ENCODE measurements at places on chromosomes 12 and 14.

GRCh38 chr12:119020406-119021360 lies 39.3 kb downstream of the SRRM4 start:
- DNase-seq, result no peak

DNA sequence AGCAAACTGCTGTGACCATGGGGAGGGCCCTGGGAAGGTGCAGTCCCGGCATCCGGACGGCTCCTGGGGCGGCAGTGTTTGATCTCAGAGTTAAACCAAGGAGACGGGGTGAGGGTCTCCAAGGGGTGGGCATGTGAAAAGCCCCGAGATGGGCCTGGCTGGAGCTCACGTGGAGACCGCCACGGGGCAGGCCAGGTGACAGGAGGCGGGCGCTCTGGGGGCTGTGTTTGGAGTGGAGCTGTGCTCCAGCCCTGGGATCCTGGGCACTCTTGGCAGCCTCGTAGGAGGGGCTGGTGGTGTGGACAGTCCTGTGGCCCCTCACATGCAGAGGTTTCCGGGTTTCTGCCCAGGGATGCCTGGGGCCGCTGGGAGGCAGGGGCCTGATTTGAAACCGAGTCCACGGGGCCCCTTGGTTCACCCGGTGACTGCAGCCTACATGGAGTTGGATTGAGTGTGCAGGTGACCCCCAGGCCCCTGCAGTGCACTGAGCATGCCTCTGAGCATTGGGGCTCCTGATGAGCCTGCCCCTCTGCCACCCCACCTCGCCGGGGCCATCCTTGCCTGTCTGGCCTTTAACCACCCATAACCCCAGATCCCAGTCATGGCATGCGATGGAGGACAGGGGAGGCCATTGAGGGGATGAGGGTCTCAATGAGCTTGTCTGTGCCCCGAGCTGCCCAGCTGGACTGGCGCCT lies 8.4 kb downstream of the KIF26A start:
- no peak for DNase-seq

- no peak for DNase-seq
Observed at GRCh38 chr14:88815980-88816379, 8.5 kb upstream of the TTC8 start.

DNA sequence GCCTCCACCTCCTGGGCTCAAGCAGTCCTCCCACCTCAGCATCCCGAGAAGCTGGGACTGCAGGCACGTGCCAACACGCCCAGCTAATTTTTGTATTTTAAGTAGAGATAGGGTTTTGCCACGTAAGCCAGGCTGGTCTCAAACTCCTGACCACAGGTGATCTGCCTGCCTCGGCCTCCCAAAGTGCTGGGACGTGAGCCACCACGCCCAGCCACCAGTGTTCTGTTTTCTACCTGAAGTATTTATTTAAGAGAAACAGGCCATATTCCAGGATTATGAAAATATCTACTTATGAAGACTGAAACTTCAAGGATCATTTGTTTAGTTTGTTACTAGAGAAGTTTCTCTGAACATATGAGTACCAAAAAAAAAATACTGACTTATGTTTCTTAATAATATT lies 10.3 kb downstream of the GTF2H3 start:
- no peak for DNase-seq

- DNase-seq, result no peak
Observed at GRCh38 chr14:102479107-102479506, 30.5 kb downstream of the ANKRD9 start.

GRCh38 chr14:59097681-59098080 lies 90.8 kb upstream of the DAAM1 start:
- DNase-seq, result no peak

- no peak for DNase-seq
Observed at GRCh38 chr12:120965534-120966091, 12.7 kb upstream of the HNF1A start.

DNA sequence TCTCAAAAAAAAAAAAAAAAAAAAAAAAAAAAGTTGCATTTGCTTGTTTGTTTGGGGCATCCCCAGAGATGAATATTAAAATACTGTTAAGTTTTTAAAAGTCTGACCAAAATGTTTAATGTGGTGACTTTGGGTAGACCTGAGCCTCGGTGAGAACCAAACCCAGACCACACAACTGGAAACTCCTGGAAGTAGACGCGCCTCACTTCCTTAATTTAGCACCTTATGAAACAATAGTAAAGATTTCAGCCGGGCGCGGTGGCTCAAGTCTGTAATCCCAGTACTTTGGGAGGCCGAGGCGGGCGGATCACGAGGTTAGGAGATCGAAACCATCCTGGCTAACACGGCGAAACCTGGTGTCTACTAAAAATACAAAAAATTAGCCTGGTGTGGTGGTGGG lies 9.3 kb downstream of the NFKBIA start:
- no peak for DNase-seq

Measured in activated naive CD8-positive, alpha-beta T cell treated with anti-CD3 and anti-CD28 coated beads, Interleukin-2, amount 50 U/mL, for 16 hours (primary cell).